ENCODE measurements at places on chromosomes 12 and 14. TPM values are rescaled to one million over a fixed set of nuclear protein-coding genes. Genes with fewer than 3 reads are reported as not detected.

DNA sequence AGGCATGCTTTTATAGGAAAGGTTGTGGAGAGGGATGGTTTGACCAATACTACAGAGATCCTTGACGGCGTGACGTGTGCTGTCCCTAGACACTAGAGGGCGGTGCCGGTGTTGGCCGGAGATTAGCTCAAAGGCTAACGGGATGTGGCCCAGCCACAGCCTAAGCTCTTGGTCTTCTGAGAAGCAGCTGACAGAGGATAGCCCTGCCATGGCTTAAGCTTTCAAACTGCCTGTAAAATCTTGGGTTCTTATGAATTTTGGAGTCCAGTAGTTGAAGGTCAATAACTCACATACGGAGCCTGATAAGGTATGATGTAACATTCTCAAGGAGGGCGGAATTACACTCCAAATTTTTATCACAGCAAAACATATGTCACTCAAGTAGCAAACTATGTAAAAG, 515.7 kb upstream of the ATXN7L3B start:
- H3K27me3 ChIP-seq, result no peaks in the 10 kb centered on the region
- H3K27ac ChIP-seq, result no peak overlapping the region
- peak; percentile 19 for DNase-seq
- no peak overlapping the region for H3K4me3 ChIP-seq
- no peaks in the 10 kb centered on the region for H3K4me1 ChIP-seq
- no peaks in the 10 kb centered on the region for H3K36me3 ChIP-seq

TAS2R14 gene
- total RNA-seq, result 1.7 TPM

SMAGP gene
- 3.6 TPM for total RNA-seq

DNA sequence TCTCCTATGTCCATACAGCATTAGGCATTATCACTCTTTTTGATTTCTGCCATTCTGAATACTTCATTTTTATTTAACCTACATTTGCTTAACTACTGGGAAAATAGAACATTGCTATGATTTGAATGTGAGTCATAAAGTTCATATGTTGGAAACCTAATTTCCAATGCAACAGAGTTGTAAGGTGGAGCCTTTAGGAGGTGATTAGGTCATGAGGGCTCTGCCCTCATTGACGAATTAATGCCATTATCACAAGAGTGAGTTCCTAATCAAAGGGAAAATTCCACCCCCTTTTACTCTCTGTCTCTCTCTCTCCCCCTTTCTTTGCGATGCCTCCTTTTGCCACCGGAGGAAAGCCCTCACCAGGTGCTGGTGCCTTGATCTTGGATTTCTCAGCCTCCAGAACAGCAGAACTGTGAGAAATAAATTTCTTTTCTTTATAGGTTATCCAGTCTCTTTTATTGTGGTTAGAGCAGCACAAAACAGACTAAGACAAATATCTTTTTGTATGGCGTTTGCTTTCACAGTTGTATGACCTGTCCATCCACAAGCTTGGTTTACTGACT, 180.1 kb upstream of the ARID2 start:
- no peaks in the 10 kb centered on the region for H3K27me3 ChIP-seq
- H3K4me1 ChIP-seq, result no peaks in the 10 kb centered on the region
- H3K4me3 ChIP-seq, result no peak overlapping the region
- no peak overlapping the region for H3K27ac ChIP-seq
- no peaks in the 10 kb centered on the region for H3K36me3 ChIP-seq

RHEBL1 gene
- total RNA-seq, result 1.9 TPM

YARS2 gene
- total RNA-seq, result 29.0 TPM

FOXM1 gene
- total RNA-seq, result 7.1 TPM

C14orf180 gene
- total RNA-seq, result not detected

GNB3 gene
- 16.6 TPM for total RNA-seq

GRCh38 chr14:103630364-103631108, 1.5 kb downstream of the KLC1 start:
- H3K4me3 ChIP-seq, result peak overlapping the region; percentile 98
- no peaks in the 10 kb centered on the region for H3K27me3 ChIP-seq
- H3K27ac ChIP-seq, result peak overlapping the region; percentile 92
- H3K36me3 ChIP-seq, result peaks cover 5% of the 10 kb centered on the region

DNA sequence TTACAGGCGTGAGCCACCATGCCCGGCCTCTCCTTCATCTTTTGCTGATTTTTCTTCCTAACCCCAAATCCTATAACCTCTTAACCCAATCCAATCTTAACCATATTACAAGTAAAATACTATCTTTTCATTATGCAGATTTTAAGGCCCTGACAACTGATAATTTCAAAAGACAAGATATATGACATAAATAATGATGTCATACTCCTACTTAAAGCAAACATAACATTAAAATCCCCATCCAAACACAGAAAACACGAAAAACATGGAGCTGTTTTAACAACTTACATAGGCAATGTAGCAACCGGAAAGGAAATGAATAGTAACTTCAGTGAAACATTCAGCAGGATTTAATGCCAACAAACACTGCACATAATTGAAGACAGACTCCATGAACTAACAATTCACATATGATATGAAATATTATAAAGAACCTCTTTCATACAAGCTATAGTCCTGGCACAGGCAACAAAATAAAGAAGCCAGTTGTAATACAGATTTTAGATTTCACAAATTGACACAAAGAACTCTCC, 21.5 kb downstream of the USP44 start:
- peaks cover 6% of the 10 kb centered on the region for H3K4me1 ChIP-seq
- H3K4me3 ChIP-seq, result no peak overlapping the region
- H3K27me3 ChIP-seq, result no peaks in the 10 kb centered on the region

- no peaks in the 10 kb centered on the region for H3K36me3 ChIP-seq
- H3K27ac ChIP-seq, result no peak overlapping the region
- no peaks in the 10 kb centered on the region for H3K4me1 ChIP-seq
- DNase-seq, result no peak
- H3K27me3 ChIP-seq, result no peaks in the 10 kb centered on the region
Observed at GRCh38 chr12:75236206-75236605, 26.6 kb upstream of the KCNC2 start.

DNA sequence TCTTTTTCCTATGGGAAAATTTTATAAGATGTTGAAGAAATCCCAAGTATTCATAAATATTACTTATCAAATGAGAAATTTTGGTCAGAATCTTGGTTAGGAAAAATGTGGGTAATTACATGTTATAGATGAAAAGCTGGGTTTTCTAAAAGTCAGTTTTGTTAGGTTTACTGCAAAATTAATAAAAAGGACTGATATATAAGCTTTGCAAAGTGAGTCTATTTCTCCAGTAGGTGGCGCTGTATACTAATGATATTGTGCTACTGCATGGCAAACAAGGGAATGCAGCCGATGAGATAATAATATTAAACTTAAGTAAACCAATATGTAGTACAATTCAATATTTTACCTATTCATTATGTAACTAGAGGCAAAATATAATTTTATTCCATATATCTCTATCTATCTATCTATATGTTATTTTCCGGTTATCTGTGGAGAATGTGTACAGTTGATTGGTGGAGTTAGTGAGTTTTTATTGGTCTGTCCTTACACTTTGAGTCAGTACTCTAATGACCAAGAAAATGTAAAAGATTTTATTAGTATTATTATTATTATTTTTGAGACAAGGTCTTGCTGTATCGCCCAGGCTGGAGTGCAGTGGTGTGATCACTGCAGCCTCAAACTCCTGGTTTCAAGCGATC, 32.9 kb downstream of the MIPOL1 start:
- DNase-seq, result peak; percentile 40
- H3K4me3 ChIP-seq, result no peak overlapping the region
- no peaks in the 10 kb centered on the region for H3K36me3 ChIP-seq
- no peaks in the 10 kb centered on the region for H3K4me1 ChIP-seq

- no peaks in the 10 kb centered on the region for H3K27me3 ChIP-seq
- DNase-seq, result no peak
- no peak overlapping the region for H3K27ac ChIP-seq
Observed at GRCh38 chr12:101328917-101329316, 49.0 kb downstream of the UTP20 start.

DNA sequence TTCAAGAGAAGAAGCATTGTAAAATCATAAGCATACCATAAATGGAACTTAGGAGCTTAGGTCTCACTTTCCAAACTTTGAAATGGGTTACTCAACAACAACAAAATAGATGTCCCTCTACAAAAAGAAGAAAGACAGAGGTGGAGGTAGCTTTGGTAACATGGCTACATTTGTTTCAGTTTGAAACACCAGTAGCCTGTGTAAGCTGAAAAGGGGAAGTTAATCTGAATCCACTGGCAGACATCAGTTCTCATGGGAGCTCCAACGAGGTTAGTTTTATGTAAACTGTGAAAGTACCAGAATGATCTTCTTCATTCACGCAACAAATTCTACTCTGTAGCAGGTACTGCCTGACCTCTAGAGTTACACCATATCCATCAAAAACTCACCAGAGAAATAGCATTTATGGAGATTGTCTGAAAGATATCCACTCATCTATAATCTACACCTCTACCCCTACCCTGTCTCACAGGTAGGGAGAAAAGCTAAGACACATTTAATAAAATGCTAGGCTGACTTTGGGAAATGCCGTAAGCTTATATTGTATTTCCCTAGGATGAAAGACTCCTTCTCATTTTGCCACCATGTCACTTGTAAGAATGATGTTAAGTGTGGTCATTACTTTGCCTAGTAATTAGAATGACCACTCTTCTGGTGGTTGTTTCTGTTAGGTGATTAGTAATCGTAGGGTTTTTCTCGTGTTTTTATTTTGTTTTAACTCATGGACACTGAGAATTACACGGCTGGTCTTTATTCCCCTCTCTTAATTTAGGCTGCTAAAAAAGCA, 224.1 kb downstream of the ASCL1 start:
- H3K27ac ChIP-seq, result no peak overlapping the region
- DNase-seq, result no peak
- no peak overlapping the region for H3K4me3 ChIP-seq
- H3K27me3 ChIP-seq, result no peaks in the 10 kb centered on the region

Data from astrocyte (in vitro differentiated cells and primary cell).